ENCODE measurements at places on chromosomes 2 and 18.

DNA sequence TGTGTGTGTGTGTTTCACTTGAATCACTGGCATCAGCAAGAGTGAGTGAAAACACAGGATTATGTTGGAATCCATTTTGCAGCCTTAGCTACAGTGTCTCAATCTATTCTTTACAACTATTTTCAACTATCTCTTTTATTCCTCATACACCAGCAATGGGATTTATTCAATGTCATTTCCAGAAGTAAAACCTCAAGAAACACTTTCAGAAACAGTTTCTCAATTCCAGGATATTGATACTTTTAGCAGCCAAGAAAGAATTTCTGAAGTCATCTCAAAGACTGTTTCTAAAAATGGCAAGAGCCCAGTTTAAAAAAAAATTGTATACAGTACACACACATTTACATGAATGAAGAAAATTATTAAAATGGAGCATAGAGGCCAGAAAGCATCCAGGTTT is 171.6 kb downstream of the FIGN start:
- DNase-seq: no peak

DNA sequence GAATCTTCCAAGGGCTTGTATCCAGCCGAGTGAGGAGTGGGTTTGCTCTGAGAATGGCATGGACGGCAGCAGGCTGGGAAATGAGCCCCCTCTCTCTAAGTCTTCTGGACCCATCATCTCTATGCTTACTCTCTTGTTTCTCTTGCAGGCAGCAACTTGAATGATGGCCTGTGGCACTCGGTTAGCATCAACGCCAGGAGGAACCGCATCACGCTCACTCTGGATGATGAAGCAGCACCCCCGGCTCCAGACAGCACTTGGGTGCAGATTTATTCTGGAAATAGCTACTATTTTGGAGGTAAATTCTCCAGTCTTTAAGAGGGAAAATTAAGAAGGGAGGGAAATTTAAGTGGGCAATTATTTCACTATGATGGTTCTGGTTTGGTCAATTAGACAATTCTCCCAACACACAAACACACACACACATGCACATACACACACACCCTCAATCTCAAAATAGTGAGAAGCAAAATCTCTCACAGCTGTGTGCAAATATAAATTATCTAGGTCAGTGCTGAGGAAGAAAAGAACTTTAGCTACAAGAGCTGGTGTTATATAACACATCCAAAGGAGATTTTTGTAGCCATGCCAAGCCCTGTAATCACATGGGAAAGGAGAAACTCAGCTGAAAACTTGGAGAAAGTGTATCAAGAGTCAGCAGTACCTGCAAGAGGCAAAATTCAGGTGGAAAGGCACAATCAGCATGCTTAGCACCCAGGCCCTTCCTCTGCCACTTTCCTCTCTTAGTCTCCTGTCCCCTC is 499.2 kb downstream of the CNTNAP5 start:
- DNase-seq: no peak

DNA sequence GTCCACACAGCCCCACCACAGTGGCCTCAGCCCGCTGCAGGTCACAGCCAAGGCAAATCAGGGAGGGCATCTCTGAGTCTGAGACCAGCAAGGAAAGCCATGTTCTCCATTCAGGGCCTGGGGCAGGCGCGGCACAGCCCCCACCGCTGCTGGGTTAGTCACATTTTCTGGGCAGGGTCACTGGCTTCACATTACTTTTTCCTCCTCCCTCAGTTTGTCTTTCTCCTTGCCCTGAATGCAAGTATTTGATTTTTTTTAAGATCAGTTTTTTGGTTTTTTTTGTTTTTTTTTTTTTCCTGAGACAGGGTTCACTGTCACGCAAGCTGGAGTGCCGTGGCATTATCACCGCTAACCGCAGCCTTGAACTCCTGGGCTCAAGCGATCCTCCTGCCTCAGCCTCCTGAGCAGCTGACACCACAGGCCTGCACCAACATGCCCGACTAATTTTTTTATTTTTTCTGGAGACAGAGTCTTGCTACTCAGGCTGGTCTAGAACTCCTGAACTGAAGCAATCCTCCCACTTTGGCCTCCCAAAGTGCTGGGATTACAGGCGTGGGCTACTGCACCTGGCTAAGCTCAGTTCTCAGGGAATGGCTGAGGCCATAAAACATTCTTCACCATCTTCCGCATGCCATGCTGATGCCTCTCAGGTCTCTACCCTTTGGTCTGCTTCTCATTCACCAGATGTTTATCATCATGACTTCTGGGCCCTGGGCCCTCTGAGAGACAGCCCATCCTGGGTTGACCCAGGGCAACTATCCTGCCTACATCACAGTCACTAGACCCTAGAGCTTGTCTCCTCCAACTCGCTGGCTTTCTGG is 628 bp upstream of the CAPG start:
- no peak for DNase-seq

GRCh38 chr2:195044801-195045200 is 612.2 kb upstream of the SLC39A10 start:
- DNase-seq: no peak

- DNase-seq: peak; percentile 2
Measured at GRCh38 chr2:45432406-45432805, 178.7 kb downstream of the SRBD1 start.

GRCh38 chr2:175005733-175006264 is 618 bp upstream of the CHN1 start:
- DNase-seq: no peak

Data from COLO829 (cell line).